PC-9 (cell line): ENCODE measurements at places on chromosomes 6 and 20.

- no peak for DNase-seq
- H3K27ac ChIP-seq: no peak overlapping the region
- H3K4me1 ChIP-seq: no peaks in the 10 kb centered on the region
- no peak overlapping the region for H3K4me3 ChIP-seq
These were observed 104.6 kb downstream of the EPB41L2 start for GRCh38 chr6:130958468-130958867.

DNA sequence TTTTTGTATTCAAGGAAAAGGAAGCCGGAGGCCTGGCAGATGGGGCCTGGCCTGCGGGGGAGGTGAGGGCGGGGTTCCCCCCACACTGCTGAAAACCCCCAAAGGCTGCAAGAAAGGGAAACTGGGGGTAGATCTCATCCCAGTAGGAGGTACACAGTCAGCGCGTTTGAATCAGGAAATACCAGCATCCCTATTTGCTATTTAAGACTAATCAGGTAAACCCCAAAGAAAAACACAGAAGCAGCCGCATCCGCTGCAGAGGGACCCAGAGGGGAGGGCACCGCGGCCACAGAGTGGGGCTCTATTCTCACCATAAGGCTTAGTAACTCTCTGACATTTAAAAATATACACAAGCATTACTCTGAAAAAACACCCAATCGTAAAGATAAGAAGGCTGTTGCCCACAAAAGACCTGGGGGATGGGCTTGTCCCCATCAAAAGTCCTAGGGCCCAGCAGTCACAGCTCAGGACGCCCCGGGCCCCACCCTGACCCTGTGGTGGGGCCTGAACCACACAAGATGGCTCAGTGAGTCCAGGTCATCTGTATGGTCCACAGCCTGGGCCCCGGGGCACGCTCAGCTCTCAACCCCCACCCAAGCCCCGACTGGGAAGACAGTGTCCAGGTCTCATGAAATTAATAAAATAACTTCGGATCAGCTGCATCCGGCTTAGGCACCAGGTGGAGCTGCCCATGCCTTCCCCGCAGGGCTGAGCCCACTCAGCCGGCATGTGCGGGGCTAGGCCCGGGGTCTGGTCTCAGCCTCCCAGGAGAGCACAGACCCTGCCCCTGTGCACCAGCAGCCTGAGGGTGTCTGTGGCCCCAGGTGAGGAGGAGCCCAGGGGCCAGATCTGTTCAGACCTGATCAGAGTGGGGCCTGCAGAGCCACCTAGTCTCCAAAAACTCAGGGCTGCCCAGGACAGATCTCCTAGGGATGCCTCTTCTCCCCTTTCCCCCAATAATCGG lies 31.0 kb downstream of the KCNQ2 start:
- no peak for DNase-seq
- peaks cover 41% of the 10 kb centered on the region for H3K27me3 ChIP-seq
- no peaks in the 10 kb centered on the region for H3K4me1 ChIP-seq
- no peak overlapping the region for H3K27ac ChIP-seq
- no peak overlapping the region for H3K4me3 ChIP-seq

DNA sequence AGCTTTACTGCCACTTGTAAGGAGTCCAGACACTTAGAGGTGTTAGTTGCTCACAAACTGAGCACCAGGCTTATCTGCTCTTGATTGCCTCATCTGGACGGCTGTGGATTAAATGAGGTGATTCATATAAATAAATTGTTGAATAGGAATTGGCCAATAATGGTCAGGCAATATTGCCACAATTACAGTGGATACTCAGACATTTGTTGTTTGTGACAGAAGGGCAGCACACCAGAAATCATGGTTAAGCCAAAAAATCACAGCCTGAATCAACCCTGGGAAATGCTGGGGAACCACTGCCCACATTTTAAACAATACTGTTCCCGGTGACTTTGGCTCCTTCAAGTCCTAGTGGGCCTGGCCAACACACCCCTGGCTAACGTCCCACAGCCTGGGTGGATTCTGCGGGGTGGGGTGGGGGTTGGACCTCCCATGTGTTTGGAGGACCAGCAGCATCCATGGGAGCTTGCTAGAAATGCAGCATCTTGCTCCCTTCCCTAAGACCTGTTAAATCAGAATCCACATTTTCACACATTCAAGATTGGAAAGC lies 29.5 kb upstream of the SPDEF start:
- H3K4me3 ChIP-seq: no peak overlapping the region
- H3K27ac ChIP-seq: no peak overlapping the region
- H3K27me3 ChIP-seq: no peaks in the 10 kb centered on the region
- H3K36me3 ChIP-seq: no peaks in the 10 kb centered on the region

- no peaks in the 10 kb centered on the region for H3K4me1 ChIP-seq
- DNase-seq: no peak
- no peaks in the 10 kb centered on the region for H3K36me3 ChIP-seq
- no peaks in the 10 kb centered on the region for H3K27me3 ChIP-seq
- H3K27ac ChIP-seq: no peak overlapping the region
These were observed 45.9 kb upstream of the TULP1 start for GRCh38 chr6:35558571-35558970.

DNA sequence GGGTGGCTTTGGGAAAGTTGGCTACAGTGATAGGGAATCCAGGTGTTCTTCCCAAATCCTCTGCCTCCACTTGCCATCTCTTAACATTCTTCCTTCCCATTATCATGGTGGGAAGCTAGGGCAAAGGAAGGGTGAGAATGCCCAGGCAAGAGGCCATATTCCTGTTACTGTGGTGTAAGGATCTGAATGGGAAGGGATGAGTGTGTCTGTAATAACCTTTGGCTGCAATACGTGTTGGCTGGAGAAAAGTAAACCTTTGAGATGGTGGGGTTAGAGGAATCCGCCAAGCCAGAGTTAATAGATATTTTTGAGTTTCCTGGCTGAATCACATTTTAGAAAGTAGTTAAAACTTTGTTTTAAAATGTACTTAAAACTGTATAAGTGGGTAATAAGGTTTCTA lies 45.9 kb downstream of the RNF144B start:
- peaks cover 50% of the 10 kb centered on the region for H3K4me1 ChIP-seq
- H3K4me3 ChIP-seq: no peak overlapping the region
- H3K27ac ChIP-seq: peak overlapping the region; percentile 89
- 0 out of 2 replicates have a peak, but pooled peaks cover 16% of the 10 kb centered on the region for H3K36me3 ChIP-seq

GRCh38 chr20:17665756-17666155 lies 16.3 kb downstream of the RRBP1 start:
- H3K4me3 ChIP-seq: no peak overlapping the region
- no peak overlapping the region for H3K27ac ChIP-seq

DNA sequence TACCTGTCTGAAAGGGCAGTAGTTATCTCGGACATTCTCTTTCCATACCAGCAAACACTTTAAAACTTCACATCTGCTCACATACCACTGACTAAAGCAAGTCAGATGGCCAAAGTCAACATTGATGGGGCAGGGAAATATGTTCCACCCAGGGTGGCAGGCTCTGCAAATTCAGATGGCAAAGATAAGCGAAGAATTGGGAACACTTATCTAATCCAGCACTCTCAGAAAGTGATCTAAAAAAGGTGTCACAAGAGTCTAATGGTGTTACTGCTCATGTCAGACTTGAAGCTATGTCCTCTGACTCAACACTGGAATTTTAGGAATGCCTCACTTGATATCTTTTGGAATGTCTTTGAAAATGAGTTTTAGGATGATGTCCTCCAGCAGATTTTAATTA lies 1086.2 kb downstream of the KIF16B start:
- H3K4me3 ChIP-seq: no peak overlapping the region
- no peaks in the 10 kb centered on the region for H3K36me3 ChIP-seq
- no peaks in the 10 kb centered on the region for H3K27me3 ChIP-seq
- peak; percentile 14 for DNase-seq
- no peaks in the 10 kb centered on the region for H3K4me1 ChIP-seq
